ENCODE measurements at places on chromosomes 7 and 10.

DNA sequence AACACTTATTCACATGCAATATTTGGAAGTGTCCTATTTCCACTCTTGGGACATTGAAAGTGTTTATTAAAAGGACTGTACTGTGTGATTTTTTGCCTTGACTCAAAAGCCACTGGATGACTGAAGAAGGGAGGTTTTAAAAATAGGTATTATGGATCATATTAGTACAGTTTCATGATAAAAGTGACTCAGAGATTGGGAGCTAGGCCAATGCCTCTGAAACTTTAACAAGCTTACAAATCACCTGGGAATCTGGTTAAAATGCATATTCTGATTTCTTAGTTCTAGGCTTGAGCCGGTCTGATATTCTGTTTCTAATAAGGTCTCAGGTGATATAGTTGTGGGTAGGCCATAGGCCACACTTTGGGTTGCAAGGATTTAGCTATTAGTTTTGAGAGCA, 191.2 kb downstream of the PLXDC2 start:
- DNase-seq = no peak

- DNase-seq = no peak
These were observed 292.1 kb upstream of the IGFBP3 start for GRCh38 chr7:46213154-46213537.

- no peak for DNase-seq
These were observed 290.6 kb downstream of the FRMD4A start for GRCh38 chr10:14039968-14040668.

GRCh38 chr10:4176500-4177281, 391.7 kb upstream of the KLF6 start:
- DNase-seq = no peak

DNA sequence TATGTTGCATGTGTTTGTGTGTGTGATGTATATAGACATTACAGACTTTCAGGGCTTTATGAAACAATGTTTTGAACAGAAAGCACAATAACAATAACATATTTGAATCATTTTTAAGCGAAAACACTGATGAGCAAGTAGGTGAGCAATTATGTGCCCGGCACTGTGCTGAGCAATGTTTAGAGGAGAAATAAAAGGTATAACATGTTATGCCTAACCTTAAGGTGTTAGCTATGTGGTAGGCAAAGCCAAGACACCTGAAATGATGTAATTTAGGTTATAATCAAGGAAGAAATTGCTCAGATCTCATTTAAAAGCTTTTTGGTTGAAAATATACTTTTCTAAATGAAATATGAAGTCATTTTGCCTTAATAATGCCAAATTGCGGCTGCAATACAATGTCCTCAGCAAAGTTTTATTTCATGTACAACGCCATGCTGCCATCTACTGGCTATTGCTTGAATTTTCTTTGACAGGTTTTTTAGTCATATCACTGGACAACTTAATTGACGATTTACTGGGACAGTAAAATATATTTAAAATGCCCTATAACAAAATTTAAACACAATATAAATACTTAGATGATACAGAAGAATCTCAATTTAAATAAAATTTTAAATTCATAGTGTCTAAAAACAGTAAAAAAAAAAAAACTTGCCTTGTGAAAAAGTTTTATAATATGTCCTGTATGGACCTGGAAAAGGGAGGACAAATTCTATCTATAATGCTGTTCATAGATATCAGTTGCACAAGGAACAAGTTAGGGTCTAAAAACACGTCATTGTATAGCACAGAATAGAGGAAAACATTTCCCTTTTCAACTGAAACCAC, 131.1 kb upstream of the CDK1 start:
- DNase-seq = peak; percentile 80

DNA sequence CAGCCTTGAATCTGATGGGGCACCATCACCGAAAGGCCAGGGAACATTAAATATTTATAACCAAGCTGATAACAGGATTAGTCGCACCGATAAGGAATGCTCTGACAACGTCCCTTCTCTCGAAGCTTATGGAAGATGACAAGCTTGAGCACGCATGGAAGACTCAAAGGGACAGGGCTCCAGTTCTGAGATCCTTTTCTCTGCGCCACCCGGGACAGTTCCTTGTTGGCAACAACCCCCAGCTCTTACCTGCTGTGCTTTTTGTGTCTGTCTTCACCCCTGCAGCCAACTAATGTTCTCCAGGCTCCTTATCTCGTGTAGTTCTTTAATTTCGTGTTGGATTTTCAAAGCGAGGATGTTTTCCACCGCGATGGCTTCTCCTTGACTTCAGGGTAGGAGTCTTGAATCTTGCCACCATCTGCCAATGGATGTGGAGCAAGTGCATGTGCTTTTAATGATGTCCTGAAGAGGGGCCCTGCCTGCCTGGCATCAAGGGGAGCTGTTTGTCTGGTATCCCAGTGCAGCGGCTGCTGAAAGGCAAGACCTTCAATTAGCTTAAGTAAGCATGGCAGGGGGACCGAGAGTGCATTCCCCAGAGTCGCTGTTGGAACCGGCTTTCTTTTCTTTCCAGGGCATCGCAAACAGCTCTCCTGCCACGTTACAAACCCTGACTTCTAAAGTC, 354 bp upstream of the FERD3L start:
- DNase-seq = peak; percentile 43

GRCh38 chr10:100357059-100357858, 10.2 kb downstream of the SCD start:
- no peak for DNase-seq

GRCh38 chr7:66016131-66016461, 34.1 kb upstream of the GUSB start:
- DNase-seq = no peak

GRCh38 chr7:29642494-29643155, 79.0 kb downstream of the PRR15 start:
- no peak for DNase-seq

GRCh38 chr10:116472891-116473290, 45.2 kb downstream of the PNLIPRP3 start:
- DNase-seq = no peak

DNA sequence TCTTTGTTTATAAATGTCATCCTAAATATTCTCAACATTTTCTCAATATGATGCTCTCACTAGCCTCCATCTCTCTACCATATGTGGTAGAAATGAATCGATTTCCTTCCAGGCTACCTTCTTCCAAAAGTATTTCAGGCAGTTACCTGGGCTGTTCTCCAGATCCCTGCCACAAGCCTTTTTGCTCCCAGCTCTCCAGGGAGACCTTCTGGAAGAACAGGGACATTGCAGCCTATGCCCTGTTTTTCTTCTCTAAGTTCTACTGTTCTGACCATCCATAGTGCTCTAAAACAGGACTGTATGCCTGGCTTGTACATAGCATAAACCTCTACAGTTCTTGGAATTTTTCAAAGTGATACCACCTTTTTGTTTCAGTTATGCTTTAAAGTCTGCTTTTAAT, 552.8 kb downstream of the ANKRD7 start:
- no peak for DNase-seq

DNA sequence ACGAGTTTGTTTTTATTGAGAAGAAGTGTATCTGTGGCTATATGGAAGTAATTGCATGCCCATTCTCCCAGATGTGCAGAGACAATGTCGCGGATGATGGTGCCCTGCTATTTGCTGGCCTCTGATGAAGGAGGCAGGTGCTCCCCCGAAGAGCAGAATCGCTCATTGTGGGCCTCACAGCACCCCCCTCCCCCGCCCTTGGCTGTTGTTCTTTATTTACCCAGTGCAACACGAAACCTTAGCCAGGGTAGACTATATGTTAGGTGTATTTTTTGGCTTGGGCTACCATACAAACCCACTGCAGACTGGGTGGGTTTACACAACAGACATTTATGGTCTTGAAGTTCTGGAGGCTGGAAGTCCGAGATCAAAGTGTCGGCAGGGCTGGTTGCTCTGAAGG, 3.4 kb upstream of the ADCY1 start:
- no peak for DNase-seq

DNA sequence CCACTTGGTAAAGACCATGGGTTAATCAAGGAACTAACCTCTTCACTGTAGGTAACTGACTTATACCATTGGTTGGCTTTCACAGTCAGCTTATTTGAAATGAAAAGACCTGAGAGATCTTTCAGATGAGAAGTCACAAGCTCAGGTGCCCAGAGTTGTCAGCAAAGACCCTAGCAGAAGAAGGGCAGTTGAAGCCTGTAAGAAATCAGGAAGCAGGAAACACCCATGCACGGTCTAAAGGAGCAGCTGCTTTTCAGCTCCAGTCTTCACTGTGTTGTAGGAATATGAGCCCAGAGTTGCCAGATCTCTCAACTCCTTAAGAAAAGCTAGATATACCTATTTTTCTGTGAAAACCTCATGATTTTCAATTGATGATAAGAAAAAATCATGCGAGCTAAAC, 130.0 kb downstream of the ARID5B start:
- no peak for DNase-seq

DNA sequence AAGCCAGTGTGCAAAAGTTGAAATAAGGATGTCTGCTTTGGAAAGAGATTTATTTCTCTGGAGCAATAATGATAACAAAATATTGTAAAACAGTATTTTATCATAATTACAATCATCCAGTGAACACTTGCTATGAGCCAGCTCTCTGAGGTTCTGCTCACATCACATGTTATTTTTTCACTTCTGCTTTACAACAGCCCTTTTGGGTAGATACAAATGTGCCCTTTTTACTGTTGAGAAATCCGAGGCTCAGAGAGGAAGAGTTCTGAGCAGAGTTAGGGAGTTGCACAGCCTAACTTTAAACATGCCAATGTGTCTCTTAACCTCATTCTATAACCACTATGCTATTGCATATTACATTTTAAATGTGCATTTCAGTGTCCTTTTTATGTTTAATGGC, 232.6 kb upstream of the CDC14C start:
- DNase-seq = no peak

GRCh38 chr10:85612833-85613232, 753.8 kb downstream of the GRID1 start:
- DNase-seq = peak; percentile 28

GRCh38 chr7:44973610-44974401, 5.0 kb downstream of the MYO1G start:
- peak; percentile 80 for DNase-seq

DNA sequence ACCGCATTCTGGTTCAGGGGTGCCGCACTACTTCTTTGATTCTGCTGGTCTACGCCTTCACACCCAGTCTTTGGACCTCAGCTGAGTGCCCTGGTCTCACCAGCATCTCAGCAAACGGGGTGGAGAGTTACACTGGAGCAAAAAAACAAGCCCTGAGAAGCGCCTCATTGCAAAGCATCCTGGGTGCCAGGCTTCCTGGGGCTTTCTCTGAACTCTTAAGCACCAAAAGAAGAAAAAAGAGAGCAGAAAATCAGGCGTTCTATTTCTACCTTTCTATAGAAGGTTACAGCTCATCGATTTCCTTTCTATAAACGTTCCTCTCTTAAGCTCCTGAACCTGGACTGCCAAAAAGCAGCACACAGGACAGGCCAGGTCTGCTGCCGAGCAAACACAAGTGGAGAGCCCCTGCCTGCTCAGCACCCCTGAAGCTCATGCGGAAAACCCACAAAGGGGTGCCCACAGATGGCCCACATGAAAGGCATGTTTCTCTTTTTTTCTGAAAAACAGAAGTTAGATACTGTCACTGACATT, 217.9 kb downstream of the SFMBT2 start:
- DNase-seq = no peak

DNA sequence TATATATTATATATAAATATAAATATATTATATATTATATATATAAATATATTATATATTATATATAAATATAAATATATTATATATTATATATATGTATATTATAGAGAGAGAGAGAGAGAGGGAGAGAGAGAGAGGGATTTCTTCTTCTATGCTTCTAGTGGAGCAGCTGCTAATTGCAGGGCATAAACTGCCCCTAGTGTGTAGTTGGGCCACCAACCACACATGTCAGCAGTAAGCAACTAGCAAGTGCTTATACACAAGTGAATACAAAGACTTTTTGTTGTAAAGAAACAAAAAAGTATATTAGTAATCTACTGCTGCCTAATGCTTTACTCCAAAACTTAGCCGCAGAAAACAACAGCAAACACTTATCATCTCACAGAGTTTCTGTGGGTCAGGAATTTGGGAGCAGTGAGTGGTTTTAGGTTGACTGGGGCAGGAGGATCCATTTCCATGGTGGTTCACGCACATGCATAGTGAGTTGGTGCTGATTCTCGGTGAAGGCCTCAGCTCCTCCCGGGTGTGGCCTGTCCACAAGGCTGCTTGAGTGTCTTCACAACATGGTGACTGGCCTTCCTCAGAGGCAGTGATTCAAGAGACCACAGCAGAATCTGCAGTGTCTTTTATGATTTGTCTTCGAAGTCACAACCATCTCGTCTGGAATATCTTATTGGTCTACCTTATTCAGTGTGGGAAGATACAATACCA, 25.5 kb upstream of the BAG3 start:
- DNase-seq = no peak

DNA sequence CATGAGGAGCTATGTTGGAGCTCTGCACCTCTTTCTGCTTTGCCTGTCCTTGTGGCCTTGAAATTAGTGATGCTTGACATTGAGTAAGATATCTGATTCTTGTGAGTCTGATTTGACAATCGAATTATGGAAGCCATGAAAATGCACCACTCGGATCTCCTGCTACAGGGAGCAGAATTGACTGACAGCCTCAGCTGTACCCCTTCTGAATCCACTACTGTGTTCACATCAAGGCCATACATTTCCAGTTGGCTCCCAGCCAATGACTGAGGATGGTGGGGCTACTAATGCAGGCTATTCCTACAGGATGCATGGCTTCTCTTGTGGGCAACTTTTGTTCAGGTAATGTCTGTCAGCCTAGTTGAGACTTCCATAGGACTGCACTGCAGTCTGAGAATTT, 321.9 kb downstream of the REEP3 start:
- no peak for DNase-seq

- DNase-seq = no peak
These were observed 214.3 kb downstream of the DGKB start for GRCh38 chr7:14688208-14688607.

GRCh38 chr7:38335492-38336147, 62.2 kb upstream of the TARP start:
- no peak for DNase-seq

DNA sequence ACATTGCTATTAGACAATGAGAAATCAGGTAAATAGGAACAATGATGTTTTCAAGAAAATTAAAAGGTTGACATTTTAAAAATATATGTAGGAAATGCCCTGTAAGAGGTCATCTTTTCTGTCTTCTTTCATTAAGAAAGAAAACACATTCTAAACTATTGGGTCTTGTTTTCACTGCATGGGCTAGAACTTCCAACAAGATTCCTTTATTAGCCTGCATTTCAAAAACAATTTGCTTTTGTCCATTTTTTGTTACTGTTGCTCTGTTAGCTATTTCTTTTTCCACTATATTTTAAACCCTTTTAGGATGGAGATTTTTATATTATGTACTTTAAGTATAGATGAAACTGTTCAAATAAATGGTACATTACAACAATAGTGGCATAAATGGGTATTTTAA, 9.2 kb downstream of the REEP3 start:
- no peak for DNase-seq

GRCh38 chr10:50794490-50794889, 54.8 kb downstream of the ASAH2B start:
- no peak for DNase-seq

All from T47D (cell line).